ENCODE measurements at places on chromosomes 1 and 21.
A peak's percentile ranks its signal among the peaks of the same experiment; 100 is the strongest.

DNA sequence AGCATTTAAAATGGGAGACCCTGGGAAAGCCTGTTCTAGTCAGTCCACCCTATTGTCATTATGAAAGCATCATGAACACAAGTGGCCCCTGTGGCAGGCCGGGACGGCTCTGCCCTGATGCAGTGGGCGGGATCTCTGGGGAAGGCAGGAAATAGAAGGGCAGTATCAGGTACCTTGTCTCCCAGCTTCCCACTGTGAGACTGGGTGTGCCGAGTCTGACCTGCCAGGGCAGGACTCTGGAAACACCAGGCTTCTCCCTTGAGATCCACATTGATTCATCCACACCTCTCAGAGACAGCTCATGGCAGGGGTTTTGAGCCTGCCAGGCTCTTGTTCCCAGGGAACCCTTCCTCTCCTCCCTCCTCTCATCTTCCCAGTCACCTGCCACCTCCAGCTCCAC lies 24.5 kb upstream of the GNPAT start:
- no peak for DNase-seq

- no peak for DNase-seq
Observed at GRCh38 chr1:66681686-66682085, 70.6 kb upstream of the DYNLT5 start.

DNA sequence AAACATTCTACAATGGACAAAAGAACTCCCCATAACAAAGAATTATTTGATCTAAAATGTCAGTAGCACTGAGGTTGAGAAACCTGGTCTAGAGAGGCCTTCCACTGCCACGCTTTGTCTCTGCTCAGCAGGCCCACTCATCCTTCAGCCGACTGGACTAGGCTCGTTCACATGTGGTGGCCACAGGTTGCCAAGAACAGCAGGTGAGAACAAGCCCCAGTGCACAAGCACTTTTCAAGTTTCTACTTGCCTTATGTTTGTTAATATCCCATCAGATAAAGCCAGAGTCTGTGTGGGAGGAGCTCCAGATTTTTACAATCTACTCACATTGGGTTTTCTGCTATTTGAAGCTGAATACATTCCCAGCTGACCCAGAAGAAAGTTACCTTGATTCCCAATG lies 9.1 kb upstream of the EFHD2 start:
- DNase-seq = no peak

DNA sequence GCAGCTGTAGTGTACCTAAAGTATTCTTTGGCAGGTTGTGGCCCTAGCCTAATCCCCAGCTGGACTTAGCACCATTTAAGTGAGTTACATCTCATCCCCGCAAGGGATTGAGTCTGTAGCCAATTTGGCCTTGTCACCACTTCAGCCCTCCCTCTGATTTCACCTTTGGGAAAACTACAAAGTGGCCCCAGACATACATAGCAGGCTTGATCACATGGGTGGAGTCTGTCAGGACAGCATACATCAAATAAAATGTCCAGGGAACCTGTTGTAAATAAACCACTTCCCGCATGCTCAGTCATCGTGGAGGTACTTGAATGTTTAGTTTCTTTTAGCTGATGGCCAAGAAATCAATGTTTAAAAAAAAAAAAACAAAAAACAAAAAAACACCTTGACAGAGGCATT lies 142.5 kb downstream of the DHRS3 start:
- DNase-seq = no peak

GRCh38 chr1:61583703-61584102 lies 141.2 kb downstream of the TM2D1 start:
- no peak for DNase-seq

- no peak for DNase-seq
Observed at GRCh38 chr1:218436346-218436745, 91.2 kb downstream of the TGFB2 start.

DNA sequence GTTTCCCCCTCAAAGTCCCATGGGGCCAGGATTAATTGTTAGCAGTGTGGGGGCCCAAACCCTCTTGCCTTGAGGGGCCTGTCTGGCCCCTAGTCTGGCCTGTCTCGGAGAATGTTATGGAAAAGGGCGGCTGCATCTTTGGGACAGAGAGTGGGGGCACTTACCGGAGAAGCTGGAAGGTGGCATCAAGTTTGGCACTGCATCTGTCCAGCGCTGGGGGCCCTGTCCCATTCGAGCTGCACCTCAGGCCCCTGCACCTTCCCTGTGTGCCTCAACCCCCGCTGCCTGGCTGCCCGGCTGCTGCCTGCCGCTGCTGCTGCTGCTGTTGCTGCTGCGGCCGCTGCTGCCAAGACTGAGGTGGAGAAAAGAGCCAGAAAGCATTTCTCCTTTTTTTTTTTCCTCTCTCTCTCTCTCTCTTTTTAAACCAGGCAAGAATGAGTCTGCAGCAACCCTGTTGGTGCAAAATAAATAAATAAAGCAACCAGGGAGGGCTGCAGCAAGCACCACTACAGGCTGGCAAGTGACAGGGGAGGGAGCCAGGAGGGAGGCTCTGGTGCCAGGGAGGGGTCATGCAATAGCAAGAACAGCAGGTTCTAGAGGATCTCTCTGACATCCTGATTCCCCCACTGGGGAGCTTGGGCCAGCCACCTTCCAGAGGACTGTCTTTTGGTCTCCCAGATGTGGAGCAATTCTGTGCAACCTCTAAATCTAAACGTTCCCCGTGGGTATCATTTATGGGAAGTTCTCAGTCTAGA lies at the start of gene LINGO4:
TSS of gene LINGO4 (minus strand) at position 354 of the 755 bp plus-strand sequence. CDS start 2,715 bp downstream, outside the sequence.
- no peak for DNase-seq

DNA sequence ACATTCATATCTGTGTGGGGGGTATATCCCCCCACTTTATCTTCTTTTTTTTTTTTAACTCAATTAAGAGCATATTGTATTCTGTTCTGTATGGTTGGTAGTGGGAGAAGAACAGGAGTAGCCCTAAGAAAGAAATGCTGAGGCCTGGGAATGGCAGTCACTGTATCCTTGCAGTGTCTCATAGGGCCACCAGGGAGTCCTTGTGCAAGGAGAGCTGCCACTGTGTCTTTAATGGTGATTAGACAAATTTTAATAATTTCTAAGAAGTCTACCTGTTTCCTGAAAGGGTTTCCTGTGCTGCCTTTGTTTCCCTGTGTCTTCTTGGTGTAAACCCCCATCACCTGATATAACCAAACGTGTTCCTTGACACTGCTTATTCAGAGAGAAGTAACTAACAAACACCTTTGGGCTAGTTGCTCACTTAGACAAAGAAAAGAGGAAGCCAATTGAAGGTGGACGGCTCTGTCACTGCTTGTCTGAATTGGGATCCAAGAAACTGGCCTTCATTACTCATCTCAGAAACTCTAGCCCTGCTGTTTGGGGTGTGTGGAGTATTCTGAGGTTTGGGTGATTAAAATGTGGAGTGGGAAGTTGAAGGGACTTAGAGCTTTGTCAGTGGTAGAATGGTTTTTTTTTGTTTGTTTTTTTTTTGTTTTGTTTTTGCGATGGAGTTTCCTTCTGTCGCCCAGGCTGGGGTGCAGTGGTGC lies 15.2 kb downstream of the GIPC2 start:
- no peak for DNase-seq

DNA sequence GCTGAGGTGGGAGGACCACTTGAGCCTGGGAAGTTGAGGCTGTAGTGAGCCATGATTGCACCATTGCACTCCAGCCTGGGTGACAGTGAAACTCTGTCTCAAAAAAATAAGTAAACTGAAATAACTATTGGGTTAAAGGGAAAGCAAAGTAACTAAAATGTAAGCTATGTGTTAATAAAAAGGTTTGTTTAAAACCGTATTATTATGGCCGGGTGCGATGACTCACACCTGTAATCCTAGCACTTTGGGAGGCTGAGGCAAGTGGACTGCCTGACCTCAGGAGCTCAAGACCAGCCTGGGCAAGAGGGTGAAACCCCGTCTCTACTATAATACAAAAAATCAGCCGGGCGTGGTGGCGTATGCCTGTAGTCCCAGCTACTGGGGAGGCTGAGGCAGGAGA lies 27.0 kb downstream of the NVL start:
- no peak for DNase-seq

GRCh38 chr1:187509091-187509490 lies 680.3 kb downstream of the PLA2G4A start:
- DNase-seq = no peak

GRCh38 chr1:7680207-7680954 lies 90.7 kb upstream of the VAMP3 start:
- peak; percentile 59 for DNase-seq

- no peak for DNase-seq
Observed at GRCh38 chr1:161497961-161498360, 7.3 kb upstream of the FCGR2A start.

DNA sequence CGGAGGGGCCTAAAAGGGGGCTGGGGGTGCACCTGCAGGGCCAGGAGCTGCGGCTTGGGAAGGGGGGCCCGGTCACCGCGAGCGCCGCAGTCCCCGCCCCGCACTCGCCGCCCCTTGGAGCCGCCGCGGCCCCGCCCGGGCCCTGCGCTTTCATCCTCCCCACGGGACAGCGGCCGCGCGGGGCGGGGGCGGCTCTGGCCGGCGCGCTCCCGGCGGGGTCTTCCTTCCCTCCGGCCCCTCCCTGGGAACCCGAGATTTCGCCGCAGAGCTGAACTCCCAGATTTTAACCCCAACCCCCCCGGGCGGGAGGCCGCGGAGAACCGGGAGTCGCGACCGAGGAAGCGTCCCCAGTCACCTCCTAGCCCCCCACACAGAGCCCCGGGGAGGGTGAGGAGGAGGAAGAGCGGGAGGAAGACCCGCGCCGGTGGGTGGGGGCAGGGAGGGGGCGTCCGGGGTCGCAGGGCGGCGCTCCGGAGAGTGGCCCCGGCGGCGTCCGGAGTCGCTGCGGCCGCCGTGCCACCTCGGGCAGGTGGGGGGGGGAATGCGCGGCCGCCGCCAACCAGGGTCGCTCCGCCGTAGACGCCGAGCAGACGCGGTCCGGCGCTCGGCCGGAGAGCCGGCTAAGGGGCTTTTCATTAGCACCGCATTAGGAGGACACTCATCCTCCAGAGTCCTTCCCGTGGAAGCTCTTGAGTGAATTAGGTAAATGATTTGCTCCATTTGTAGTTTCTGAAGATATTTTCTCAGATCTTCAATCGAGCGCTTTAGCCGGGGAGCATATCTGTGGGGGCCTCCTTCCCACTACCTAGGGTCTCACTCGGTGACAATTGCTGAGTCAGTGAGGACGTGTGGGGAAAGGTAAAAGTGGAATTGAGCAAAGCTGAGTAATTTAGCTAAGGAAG lies 31.6 kb upstream of the NFIA start:
- no peak for DNase-seq

- no peak for DNase-seq
Observed at GRCh38 chr1:191517826-191518225, 640.4 kb upstream of the RGS18 start.

All from CD4-positive, alpha-beta T cell treated with Interleukin-12 subunit alpha and Interleukin-12 subunit beta, for 1 hour (primary cell).